CD4-positive, alpha-beta T cell (primary cell): ENCODE measurements at places on chromosomes 2 and 18. TPM values are rescaled to one million over a fixed set of nuclear protein-coding genes. Genes with fewer than 3 reads are reported as not detected.

DNA sequence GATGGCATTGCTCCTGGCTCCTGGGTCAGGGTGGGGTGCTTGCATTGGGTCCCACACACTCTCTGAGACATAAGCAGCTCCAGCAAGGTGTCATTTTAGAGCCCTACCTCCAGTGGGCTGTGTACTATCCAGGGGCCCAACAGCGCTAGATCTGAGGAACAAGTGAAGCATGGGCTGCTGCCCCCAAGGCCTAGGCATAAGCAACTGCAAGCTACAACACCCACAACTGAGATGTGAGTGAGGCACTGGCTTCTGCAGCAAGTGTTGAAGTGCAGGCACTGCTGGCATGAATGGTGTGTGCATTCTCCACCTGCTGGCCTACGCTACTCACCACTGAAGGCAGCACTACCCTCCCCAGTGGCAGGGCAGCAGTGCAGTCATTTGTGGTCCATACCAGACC is 81.0 kb upstream of the STK39 start:
- no peaks in the 10 kb centered on the region for H3K36me3 ChIP-seq
- H3K27ac ChIP-seq, result no peak overlapping the region

GRCh38 chr2:175490360-175490791 is 308.9 kb upstream of the ATP5MC3 start:
- no peaks in the 10 kb centered on the region for H3K36me3 ChIP-seq
- H3K27ac ChIP-seq, result no peak overlapping the region
- H3K4me1 ChIP-seq, result no peaks in the 10 kb centered on the region
- H3K4me3 ChIP-seq, result no peak overlapping the region
- H3K27me3 ChIP-seq, result peaks cover 4% of the 10 kb centered on the region

The C2orf80 gene
- total RNA-seq, result not detected

DNA sequence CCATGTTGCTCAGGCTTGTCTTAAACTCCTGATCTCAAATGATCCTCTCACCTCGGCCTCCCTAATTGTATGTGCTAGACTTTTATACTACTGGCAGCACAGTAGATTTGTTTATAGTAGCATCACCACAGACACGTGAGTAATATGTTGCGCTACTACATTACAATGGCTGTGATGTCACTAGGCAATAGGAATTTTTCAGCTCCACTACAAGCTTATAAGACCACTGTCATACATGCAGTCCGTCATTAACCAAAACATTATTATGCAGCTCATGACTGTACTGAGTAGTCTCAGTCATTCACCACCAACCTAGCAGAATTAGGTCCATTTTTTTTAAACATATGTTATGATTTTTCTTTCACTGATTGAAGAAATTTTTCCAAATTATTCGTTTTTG is 398.9 kb downstream of the DCC start:
- H3K4me3 ChIP-seq, result no peak overlapping the region
- DNase-seq, result no peak
- H3K27me3 ChIP-seq, result no peaks in the 10 kb centered on the region

The ARHGAP25 gene
- 39.3 TPM for total RNA-seq

DNA sequence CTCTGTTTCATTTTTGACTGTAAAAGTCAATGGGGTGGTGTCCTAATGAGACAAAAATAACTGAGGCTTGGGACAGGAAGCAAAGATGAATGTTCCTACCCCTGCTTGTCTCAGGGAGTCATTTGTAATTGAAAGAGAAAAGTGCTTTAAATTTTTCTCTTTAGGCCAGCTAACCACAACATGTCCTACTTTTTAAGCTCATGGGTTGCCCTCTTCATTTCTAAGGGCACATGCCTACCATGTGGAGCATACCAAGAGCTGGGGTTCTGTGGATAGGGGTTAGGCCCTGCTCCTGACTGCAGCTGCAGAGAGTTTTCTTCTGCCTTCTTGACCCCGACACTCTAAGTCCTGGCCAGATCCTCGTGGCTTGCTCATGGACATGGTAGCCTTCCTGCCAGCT is 96.8 kb upstream of the ARL4C start:
- no peak for DNase-seq
- H3K4me1 ChIP-seq, result no peaks in the 10 kb centered on the region
- no peak overlapping the region for H3K27ac ChIP-seq
- H3K27me3 ChIP-seq, result peaks cover 10% of the 10 kb centered on the region

DNA sequence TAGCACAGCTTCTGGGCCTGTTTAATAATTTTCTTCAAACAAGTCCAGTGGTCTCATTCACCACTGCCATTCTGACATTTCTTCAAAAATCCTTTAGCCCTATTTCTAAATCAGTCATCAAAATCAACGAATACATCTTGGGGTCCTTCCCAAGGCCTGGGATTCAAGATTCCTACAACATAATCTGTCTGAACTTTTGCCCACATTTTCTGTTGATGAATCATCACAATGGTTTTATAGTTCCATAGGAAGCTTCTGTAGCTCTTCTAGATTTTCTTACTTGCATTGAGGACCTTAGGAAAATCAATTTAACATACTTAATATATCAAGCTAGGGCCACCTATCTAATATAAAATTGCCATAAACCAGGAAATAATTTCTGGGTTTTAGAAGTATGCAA is 811.8 kb upstream of the ACVR2A start:
- no peak for DNase-seq
- H3K36me3 ChIP-seq, result no peaks in the 10 kb centered on the region
- H3K4me1 ChIP-seq, result no peaks in the 10 kb centered on the region
- no peak overlapping the region for H3K27ac ChIP-seq

- no peaks in the 10 kb centered on the region for H3K36me3 ChIP-seq
- no peak for DNase-seq
- H3K27ac ChIP-seq, result no peak overlapping the region
- H3K4me3 ChIP-seq, result no peak overlapping the region
- H3K27me3 ChIP-seq, result peaks cover under 1% of the 10 kb centered on the region
Observed at GRCh38 chr2:23618794-23619530, 234.0 kb downstream of the KLHL29 start.

DNA sequence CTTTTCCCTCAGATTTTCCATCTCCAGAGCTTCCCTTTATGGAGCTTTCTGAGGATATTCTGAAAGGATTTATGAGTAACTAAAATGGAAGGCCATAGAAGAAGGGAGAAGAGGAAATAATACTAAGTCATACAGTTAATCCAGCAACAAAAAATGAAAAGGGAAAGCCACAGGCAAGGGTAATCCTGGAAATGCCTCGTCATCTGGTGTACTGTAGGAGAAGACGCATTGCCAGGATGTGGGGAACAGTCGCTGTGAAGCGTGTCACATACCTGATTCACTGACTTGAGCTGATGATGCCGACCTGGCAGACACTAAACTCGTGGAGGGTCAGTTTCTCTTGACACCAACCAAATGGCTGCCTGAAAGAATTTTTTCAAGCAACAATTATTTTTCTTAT is 34.7 kb upstream of the ALPP start:
- DNase-seq, result no peak
- no peak overlapping the region for H3K4me3 ChIP-seq
- peaks cover under 1% of the 10 kb centered on the region for H3K4me1 ChIP-seq
- H3K36me3 ChIP-seq, result no peaks in the 10 kb centered on the region

- no peak for DNase-seq
- peaks cover 2% of the 10 kb centered on the region for H3K36me3 ChIP-seq
- H3K27ac ChIP-seq, result no peak overlapping the region
- no peaks in the 10 kb centered on the region for H3K27me3 ChIP-seq
- no peaks in the 10 kb centered on the region for H3K4me1 ChIP-seq
- no peak overlapping the region for H3K4me3 ChIP-seq
Observed at GRCh38 chr18:47831351-47831750, 99.1 kb downstream of the SMAD2 start.

DNA sequence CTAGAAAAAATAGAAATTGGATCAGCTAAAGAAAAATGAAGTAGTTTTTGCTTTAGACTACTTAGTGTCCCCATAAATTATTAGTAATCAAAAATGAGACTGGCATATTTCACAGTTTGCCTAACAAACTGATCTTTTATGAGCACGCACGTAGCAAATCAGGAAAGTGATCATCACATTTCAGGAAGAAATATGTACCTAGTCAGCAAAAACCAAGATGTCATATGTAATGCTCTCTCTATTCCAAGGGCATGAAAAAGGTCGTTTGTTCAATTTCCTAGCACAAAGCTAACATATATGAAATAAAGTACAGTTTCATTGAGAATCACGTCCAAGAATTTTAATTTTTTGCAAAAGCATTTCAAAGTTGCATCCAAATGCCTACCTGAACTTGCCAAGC is 600.4 kb upstream of the CHAC2 start:
- H3K27me3 ChIP-seq, result no peaks in the 10 kb centered on the region
- H3K36me3 ChIP-seq, result no peaks in the 10 kb centered on the region
- H3K4me3 ChIP-seq, result no peak overlapping the region
- H3K27ac ChIP-seq, result no peak overlapping the region

DNA sequence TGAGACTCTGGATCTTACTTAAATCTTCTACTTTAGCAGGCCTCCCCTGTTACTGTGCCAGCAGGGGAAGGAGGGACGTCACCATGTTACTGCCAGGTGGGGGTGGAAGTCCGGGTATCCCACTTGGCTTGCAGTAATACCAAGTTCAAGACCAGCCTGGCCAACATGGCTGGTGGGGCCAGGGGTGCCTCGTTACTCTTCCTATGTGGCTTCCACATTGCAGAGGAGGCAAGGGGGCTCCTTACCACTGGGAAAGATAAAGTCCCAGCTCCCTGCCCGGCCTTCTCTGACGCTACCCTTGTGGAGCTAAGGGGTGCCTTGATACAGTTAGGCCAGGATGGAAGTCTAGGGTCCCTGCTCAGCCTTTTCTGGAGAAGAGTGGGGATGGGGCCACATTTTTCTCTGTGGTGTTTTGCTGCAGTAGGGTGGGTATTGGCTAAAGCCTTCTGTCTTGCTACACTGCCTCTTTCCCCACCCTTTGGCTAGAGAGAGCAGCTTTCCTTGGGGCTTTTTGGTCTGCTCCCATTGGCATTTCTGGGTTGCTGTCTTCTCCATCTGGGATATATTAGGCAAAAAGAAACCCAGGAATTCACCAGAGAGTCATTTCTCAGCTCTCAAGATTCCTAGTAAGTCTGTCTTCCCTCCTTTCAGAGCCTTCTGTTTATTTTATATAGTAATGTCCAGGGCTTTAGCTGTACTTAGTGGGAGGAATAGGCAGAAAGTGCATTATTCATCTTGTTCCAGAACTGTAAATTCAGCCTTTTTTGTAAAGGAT is 21.9 kb downstream of the ELMOD3 start:
- H3K36me3 ChIP-seq, result peaks cover 34% of the 10 kb centered on the region
- no peak overlapping the region for H3K27ac ChIP-seq
- no peaks in the 10 kb centered on the region for H3K27me3 ChIP-seq
- no peak overlapping the region for H3K4me3 ChIP-seq

GRCh38 chr18:39500306-39500705 is 1934.7 kb upstream of the CELF4 start:
- no peaks in the 10 kb centered on the region for H3K36me3 ChIP-seq
- no peak overlapping the region for H3K4me3 ChIP-seq

The RAB6C gene
- not detected for total RNA-seq

- no peaks in the 10 kb centered on the region for H3K36me3 ChIP-seq
- no peaks in the 10 kb centered on the region for H3K4me1 ChIP-seq
- no peak overlapping the region for H3K4me3 ChIP-seq
- H3K27me3 ChIP-seq, result no peaks in the 10 kb centered on the region
- H3K27ac ChIP-seq, result no peak overlapping the region
Observed at GRCh38 chr2:19738707-19739106, 163.1 kb downstream of the TTC32 start.

The HOXD8 gene
- not detected for total RNA-seq

- H3K27ac ChIP-seq, result no peak overlapping the region
- no peaks in the 10 kb centered on the region for H3K4me1 ChIP-seq
- H3K27me3 ChIP-seq, result no peaks in the 10 kb centered on the region
- no peak overlapping the region for H3K4me3 ChIP-seq
Observed at GRCh38 chr18:37654034-37654433, 88.4 kb upstream of the CELF4 start.

DNA sequence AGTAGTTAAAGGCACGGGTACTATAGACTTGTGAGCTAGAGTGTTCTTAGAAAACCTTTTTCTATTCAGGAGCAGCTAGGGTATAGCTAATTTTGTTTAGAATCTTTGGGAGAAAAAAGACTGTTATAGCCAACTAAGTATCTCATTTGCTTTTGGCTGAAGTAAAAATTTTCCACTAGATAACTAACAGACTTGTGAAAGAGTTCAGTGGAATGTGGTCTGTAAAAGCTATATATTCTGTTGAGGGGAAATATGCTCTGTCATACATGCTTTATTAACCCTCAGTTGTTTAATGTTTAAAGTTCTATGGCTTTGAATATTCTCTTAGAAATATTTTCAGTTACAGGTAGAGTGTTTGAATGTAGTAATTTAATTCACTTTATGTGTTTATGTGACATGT is 49.7 kb downstream of the RIF1 start:
- no peak overlapping the region for H3K27ac ChIP-seq
- no peaks in the 10 kb centered on the region for H3K4me1 ChIP-seq
- DNase-seq, result no peak
- no peak overlapping the region for H3K4me3 ChIP-seq
- H3K27me3 ChIP-seq, result no peaks in the 10 kb centered on the region
- H3K36me3 ChIP-seq, result peaks cover 90% of the 10 kb centered on the region

- no peak overlapping the region for H3K4me3 ChIP-seq
- no peaks in the 10 kb centered on the region for H3K27me3 ChIP-seq
- H3K4me1 ChIP-seq, result no peaks in the 10 kb centered on the region
Observed at GRCh38 chr2:212157012-212157411, 381.6 kb downstream of the ERBB4 start.

- no peaks in the 10 kb centered on the region for H3K27me3 ChIP-seq
- no peak overlapping the region for H3K4me3 ChIP-seq
- no peak overlapping the region for H3K27ac ChIP-seq
- no peak for DNase-seq
- H3K36me3 ChIP-seq, result no peaks in the 10 kb centered on the region
Observed at GRCh38 chr2:176818076-176818475, 394.5 kb upstream of the HNRNPA3 start.

- no peaks in the 10 kb centered on the region for H3K36me3 ChIP-seq
- no peak overlapping the region for H3K4me3 ChIP-seq
- H3K27me3 ChIP-seq, result no peaks in the 10 kb centered on the region
- no peak overlapping the region for H3K27ac ChIP-seq
- DNase-seq, result no peak
- H3K4me1 ChIP-seq, result no peaks in the 10 kb centered on the region
Observed at GRCh38 chr2:115057473-115057872, 615.0 kb downstream of the DPP10 start.

DNA sequence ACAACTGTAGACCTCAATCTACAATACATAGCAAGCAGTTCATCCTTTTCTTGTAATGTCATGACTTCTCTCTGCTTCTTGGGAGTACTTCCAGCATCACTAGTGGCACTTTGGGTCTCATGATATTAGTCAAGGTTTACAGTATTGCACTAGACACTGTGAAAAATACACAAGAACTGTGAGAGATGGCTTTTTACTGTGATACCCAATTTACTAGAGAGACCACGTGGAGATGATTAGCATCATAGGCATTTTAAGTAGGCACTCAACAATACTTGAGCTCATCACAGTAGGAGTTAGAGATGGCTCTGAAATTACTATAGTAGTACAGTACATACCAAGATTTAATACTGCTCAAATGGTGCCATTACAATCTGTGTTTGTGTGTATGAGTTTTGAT is 112.8 kb upstream of the EML6 start:
- no peak for DNase-seq
- H3K4me1 ChIP-seq, result peaks cover 24% of the 10 kb centered on the region
- no peak overlapping the region for H3K4me3 ChIP-seq
- H3K27ac ChIP-seq, result no peak overlapping the region
- peaks cover 40% of the 10 kb centered on the region for H3K36me3 ChIP-seq

- H3K4me3 ChIP-seq, result no peak overlapping the region
- H3K36me3 ChIP-seq, result no peaks in the 10 kb centered on the region
- no peaks in the 10 kb centered on the region for H3K27me3 ChIP-seq
- no peak for DNase-seq
- H3K4me1 ChIP-seq, result no peaks in the 10 kb centered on the region
Observed at GRCh38 chr2:223122781-223123180, 70.8 kb downstream of the KCNE4 start.

The LIPG gene
- total RNA-seq, result not detected
